ENCODE measurements at places on chromosomes 4 and X. TPM values are rescaled to one million over a fixed set of nuclear protein-coding genes. Genes with fewer than 3 reads are reported as not detected.

HOPX gene
- total RNA-seq, result not detected

C4orf51 gene
- not detected for total RNA-seq

GRCh38 chrX:131595120-131595519, 51.2 kb downstream of the OR13H1 start:
- DNase-seq, result no peak
- H3K4me3 ChIP-seq, result no peak overlapping the region
- no peak overlapping the region for H3K27ac ChIP-seq
- H3K4me1 ChIP-seq, result no peaks in the 10 kb centered on the region

- H3K27me3 ChIP-seq, result no peaks in the 10 kb centered on the region
- no peak for DNase-seq
- peaks cover 20% of the 10 kb centered on the region for H3K4me1 ChIP-seq
- no peaks in the 10 kb centered on the region for H3K36me3 ChIP-seq
Measured at GRCh38 chr4:147991543-147992283, 259.8 kb downstream of the ARHGAP10 start.

GRCh38 chr4:16334601-16335000, 108.3 kb upstream of the TAPT1 start:
- no peak overlapping the region for H3K4me3 ChIP-seq
- no peak for DNase-seq
- peaks cover 5% of the 10 kb centered on the region for H3K4me1 ChIP-seq
- H3K27ac ChIP-seq, result no peak overlapping the region
- no peaks in the 10 kb centered on the region for H3K36me3 ChIP-seq
- H3K27me3 ChIP-seq, result no peaks in the 10 kb centered on the region

DNA sequence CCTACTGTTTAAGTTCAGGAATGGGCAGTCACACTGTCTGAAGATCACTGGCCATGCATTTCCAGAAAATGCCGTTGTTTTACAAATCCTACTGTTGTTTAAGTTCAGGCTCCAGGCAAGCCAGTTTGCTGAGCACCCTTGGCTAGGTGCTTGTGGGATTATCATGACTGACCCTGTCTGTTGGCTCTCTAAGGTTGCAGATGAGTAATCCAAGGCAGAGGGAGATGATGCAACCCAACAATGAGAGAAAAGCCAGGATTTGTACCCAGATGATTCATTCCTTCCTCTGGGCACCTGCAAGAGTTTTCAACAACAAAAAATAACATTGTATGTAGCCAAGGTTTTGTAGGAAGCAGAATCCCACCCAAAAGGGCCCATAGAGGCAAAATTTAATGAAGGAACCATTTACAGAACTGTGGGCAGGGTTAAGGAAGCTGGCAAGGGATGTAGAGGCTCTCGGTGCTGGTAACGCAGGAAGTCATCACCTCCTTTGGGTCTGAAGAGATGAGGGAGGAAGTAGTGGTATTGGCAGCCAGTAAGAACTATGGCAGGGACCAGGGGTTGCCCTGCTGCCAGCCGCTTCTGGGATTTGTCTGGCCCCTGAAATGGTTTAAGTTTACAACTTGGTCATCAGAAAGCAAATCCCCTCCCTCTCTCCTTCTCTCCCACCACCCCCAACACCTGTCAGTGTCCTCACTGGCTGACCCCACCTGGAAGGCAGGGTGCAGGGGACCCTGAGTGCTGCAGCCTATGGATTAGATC, 54.8 kb downstream of the MSX1 start:
- no peak for DNase-seq
- H3K27me3 ChIP-seq, result no peaks in the 10 kb centered on the region
- no peaks in the 10 kb centered on the region for H3K4me1 ChIP-seq
- no peak overlapping the region for H3K27ac ChIP-seq
- no peak overlapping the region for H3K4me3 ChIP-seq

DNA sequence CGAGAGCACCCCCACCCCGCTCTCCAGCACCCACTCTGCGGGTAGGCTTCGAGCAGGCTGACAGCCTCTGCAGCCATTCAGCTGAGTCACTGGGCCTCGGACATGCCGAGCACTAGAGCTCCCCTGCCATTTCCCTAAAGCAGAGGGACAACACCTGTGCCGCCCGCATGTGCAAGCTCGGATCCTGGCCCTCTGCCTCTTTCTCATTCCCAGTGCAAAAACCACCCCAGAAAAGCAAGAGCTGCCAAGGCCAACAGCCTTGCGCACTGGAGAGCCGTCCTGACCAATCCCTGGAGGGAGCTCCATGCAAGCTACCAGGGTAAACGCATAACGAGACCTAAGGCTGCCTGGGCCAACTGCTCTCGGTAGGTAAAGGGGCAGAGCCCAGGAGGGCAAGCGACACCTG, 5.3 kb downstream of the HCFC1 start:
- H3K4me3 ChIP-seq, result no peak overlapping the region
- H3K27me3 ChIP-seq, result no peaks in the 10 kb centered on the region
- peaks cover 5% of the 10 kb centered on the region for H3K4me1 ChIP-seq
- peaks cover 23% of the 10 kb centered on the region for H3K36me3 ChIP-seq
- no peak overlapping the region for H3K27ac ChIP-seq

DNA sequence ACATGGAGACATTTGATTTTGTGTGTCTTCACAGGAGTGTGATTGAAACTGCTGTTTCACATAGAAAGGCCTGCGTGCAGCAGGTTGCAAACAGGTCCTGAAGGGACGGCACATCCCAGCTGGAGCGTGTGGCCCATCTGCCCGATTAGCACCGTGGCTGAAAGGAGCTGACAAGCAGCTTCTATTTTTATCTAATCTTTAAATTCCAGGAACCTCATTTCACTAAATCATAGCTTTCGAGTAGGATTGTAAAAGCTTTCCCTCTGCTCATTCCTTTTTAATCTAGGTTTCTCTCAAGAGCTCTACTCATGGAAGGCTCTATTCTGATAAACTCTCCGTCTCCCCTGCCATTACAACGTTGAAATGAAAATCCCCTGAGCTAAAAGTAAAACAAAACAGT, 106.8 kb downstream of the FSTL5 start:
- H3K27me3 ChIP-seq, result no peaks in the 10 kb centered on the region
- no peaks in the 10 kb centered on the region for H3K36me3 ChIP-seq
- no peak overlapping the region for H3K27ac ChIP-seq
- no peaks in the 10 kb centered on the region for H3K4me1 ChIP-seq
- no peak for DNase-seq
- no peak overlapping the region for H3K4me3 ChIP-seq

- no peaks in the 10 kb centered on the region for H3K27me3 ChIP-seq
- no peak for DNase-seq
- peak overlapping the region; percentile 34 for H3K27ac ChIP-seq
- no peak overlapping the region for H3K4me3 ChIP-seq
Measured at GRCh38 chr4:45155081-45155777, 428.9 kb upstream of the GNPDA2 start.

- no peaks in the 10 kb centered on the region for H3K36me3 ChIP-seq
- no peak overlapping the region for H3K27ac ChIP-seq
Measured at GRCh38 chr4:11427121-11427996, 1.3 kb downstream of the HS3ST1 start.
